Fibroblast of upper back skin (primary cell): ENCODE measurements at places on chromosomes 5 and 9.

GRCh38 chr5:84088996-84089395 is 295.7 kb downstream of the EDIL3 start:
- peak; percentile 31 for DNase-seq

GRCh38 chr5:56963246-56963645 is 11.3 kb upstream of the MIER3 start:
- no peak for DNase-seq

DNA sequence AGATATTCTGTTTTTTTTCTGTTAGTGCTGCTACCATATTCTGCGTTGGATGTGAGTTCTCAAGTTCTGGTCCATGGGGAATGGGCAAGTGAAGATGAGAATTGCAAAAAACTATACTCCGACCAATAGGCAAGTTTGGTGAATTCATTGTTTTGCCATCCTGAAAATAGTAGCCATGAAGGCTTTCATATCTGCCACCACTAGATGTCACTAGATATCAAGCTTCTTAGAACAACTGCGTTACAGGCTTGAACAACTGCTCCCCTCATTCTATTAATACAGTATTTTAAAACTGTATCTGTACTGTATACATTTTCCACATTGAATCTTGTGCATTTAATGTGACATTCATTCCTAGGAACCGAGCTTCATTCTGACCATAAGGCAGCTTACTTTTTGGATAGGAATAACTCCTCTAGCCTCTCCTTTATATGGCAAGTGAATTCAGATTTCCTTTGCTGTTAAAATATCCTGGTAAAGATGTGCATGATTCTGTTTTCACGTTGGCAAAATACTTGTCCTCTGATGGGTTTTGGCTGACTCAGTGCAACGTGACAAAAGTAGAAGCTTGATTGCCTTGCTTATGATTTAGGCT is 163.6 kb downstream of the SREK1 start:
- DNase-seq, result peak; percentile 71

DNA sequence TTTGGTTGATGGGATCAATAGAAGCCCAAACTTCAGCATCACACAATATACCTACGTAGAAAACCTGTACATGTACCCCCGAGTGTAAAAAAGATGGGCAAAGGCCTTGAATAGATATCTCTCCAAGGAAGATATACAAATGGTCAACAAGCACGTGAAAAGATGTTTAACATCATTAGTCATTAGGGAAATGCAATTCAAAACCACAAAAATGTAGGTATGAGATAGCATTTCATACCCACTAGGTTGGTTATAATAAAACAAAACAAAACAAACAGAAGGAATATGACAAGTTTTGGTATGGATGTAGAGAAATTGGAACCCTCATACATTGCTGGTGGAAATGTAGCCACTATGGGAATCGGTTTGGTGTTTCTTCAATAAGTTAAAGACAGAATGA is 33.1 kb upstream of the PPARGC1B start:
- DNase-seq, result peak; percentile 4

DNA sequence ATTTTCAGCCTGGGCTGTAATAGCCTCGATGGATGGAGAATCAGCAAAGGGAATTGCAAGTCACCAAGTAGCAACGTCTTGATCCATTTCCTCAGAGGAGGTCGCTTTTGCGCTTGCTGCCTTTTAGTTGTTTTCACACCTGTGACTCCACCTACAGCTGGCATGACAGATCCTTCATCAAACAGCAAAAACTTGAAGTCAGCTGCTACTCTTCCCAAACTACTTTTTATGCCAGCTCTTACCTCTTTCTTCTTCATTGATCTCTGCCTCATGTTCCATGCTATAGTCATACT is 107.7 kb downstream of the MAT2B start:
- no peak for DNase-seq

GRCh38 chr5:33711094-33711679 is 180.6 kb downstream of the ADAMTS12 start:
- no peak for DNase-seq

DNA sequence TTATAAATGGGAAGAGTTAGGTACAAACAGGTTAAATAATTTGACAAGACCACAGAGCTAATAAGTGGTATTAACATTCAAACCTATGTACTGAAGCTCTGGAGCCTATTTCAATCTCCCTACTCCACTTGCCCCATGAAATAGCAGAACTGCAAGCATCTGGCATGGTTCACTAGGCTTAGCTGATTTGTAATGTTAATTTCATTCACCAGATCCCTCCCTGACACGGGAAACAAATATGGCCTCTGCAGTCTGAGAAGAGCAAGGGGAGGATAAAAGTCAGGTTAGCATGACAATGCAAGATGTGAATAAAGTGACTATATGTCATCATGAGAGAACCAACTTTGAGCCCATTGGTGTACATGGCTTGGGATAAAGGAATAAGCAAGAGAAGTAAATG is 428.8 kb downstream of the BRINP1 start:
- no peak for DNase-seq

DNA sequence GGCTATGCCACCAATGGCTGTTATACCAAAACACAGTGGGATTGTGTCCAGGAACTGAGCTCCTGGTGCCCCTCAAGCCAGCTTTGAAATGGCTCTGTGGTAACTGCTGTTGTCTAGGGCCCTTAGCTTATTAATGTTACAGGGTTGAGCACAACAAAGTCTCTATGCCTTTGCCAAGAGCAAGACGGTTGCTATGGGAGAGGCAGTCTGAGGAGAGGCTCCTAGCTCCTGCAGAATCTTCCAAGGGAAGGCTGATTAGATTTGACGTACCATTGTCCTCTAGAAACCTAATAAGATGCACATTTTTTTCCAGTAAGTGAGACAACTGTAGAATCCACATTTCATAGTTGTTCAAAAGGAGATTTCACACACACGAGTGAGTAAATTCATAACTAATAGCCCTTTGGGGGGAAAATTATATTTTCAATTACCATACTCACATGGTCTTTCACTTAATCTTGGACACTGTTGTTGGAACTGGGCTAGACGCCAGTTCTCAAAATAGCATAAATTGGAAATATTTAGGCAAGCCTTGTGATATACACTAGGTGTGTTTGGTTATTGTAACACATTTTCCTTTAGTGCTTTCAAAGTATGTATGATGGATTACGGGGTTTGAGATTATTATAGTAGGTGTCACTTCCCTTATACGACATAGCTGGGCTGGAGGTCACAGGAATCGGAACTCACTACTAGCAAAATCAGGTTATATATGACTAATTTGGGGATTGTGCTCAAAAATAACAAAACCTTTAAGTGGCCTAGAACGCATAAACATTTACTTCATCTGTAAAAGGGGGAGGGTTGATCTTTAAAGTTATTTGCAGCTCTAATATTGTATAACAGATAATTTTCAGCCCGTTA is 186.3 kb upstream of the EGFLAM start:
- no peak for DNase-seq

- no peak for DNase-seq
These were observed 165.9 kb upstream of the IRX4 start for GRCh38 chr5:2048664-2049063.

- no peak for DNase-seq
These were observed 39.0 kb downstream of the ESM1 start for GRCh38 chr5:54946306-54946819.

DNA sequence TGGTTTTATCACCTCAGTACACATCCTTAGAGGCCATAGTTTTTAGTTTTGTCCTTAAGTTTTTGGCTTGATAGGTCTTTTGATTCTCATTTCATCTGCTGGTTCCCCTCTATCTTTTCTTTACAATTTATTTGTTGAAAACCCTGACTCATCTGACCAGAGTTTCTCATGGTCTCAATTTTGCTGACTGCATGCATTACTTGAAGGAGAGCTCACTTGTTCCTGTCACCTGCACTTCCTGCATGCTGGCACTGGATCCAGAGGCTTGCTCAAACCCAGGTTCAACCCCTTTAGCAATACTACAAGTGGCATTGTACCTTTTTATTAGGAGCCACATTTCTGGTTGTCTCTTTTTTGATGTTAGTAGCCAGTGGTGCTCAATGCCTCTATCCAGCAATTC is 26.7 kb downstream of the FBXO10 start:
- no peak for DNase-seq

- peak; percentile 29 for DNase-seq
These were observed 805.1 kb downstream of the NR2F1-AS1 start for GRCh38 chr5:92775711-92776615.

DNA sequence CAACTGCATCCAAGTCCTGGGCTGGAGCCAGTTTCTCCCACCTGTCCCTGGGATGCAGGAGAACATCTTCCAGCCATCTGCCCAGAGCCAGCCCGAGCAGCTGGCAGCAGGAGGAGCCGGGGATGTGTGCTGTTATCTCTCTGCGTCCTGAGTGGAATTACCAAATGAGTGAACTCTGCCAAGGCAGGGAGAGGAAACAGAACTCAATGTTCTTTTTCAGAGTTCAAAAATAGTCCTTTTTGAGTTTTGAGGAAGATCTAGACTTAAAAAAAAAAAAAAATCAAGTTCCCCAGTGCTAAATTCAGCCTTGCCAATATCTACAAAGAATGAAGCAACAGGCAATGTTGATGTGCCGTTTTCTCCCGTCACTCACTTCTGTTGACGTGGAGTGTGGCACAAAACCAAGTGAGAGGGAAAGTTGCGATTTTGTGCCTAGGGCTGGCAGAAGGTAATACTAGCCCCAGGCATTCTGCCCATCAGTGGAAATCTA is 56.2 kb downstream of the TMOD1 start:
- no peak for DNase-seq

DNA sequence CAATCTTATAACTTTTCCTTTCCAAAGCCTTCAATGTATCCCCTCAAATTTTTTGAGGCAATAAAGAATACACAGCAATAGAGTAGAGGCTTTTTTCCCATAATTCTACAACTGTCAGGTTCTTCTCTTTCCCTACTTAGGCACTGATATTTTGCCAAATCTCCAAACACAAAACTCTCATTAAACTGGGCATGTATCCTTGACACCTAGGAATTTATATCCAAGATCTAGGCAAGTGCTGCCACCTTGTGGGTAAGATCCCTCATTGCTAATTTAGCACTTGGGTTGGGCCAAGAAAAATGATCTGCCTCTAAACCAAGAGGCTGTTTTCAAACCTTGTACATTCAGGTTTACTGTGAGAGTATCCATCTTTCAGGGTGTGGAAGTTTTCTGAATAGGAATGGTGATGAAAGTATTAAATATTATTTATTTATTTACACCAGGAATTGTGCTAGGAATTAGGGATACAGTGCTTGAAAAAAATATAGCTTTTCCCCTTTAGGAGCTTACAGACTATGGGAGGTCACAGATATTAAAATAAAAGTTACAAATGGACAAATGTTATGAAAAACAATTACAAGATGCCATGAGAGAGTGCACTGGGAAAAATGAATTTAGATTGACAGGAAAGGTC is 17.6 kb downstream of the TSTD2 start:
- peak; percentile 44 for DNase-seq

- no peak for DNase-seq
These were observed 145.4 kb downstream of the ENTREP1 start for GRCh38 chr9:69470186-69470977.

- DNase-seq, result no peak
These were observed 2.4 kb downstream of the N4BP3 start for GRCh38 chr5:178115814-178116142.

- no peak for DNase-seq
These were observed 64.9 kb downstream of the ZNF354C start for GRCh38 chr5:179124853-179125788.

DNA sequence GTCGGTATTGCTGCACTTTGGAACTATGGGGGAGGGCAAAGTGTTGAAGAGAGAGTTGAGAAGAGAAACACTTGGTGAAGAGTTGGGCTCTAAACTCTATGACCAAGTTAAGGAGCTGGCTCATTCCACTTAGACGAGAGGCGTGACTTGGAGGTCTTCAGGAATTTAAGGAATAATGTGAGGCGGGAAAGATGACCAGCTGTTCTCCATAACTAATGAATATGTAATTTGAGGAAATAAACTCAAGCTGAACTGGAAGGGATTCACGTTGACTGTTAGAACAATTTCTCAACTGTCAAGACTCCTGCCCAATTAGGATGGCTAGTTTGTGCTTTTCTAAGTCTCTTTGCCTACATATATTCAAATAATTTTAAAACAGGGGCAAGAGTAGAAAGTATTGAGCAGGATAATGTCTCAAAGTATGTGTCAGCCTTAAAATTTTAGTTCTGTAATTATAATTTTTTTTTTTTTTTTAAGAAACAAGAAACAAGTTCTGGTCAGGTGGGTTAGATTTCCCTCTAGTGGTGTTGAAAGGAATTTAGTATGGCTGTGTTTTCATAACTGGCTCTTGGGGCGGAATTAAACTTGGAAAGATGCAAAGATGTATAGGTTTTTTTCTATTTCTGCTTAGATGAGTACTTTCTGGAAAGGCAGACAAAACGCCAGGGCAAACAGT is 33.4 kb downstream of the TMEM252 start:
- DNase-seq, result peak; percentile 14

- no peak for DNase-seq
These were observed 35.8 kb downstream of the PRKACG start for GRCh38 chr9:68978066-68978465.

DNA sequence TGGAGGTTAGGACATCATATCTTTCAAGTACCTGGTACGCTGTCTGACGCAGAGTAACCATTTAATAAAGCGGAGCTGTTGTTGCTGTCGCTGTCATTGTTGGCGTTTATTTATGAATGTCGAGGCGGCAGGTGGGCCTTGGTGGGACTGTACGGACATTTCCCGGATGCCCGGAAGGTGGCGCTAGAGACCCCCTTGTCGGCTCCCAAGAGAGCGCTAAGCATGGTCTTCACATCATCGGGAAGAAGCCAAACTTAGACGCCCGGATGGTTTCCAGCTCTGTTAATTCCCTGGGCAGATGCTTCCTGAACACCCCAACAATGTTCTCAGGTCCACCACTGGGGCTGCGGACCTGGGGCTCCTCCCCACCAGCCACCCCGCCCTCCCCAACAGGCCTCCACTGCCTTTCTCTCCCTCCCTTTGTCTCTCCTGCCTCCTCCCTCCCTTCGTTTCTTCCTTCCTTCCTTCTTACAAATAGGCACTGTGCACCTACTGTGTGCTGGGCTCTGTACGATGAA is 54.1 kb downstream of the DUSP1 start:
- DNase-seq, result peak; percentile 83

- no peak for DNase-seq
These were observed 96.0 kb downstream of the SLIT3 start for GRCh38 chr5:169204788-169205400.

- DNase-seq, result no peak
These were observed 694.1 kb upstream of the C9orf72 start for GRCh38 chr9:28267351-28267750.

DNA sequence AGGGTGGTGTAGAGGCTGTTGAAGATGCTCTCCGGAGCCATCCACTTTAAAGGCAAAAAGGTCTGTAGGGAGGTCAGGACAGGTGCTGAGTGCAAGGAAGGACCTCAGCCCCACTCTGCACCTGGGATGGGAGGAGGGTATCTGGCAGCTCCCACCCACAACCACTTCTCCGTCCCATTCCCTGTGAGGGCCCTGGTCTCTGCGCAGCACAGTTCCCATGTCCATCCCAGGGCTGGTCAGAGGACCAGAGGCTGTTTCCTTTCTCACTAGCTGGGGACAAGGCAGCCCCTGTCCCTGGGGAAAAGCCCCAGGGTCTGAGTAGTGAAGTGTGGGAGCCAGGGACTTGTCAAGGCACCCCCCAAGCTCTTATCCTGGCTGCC is 33.7 kb upstream of the CSF1R start:
- no peak for DNase-seq
